CD4-positive, alpha-beta memory T cell (primary cell): ENCODE measurements at places on chromosomes 3 and 15. TPM values are rescaled to one million over a fixed set of nuclear protein-coding genes. Genes with fewer than 3 reads are reported as not detected.

Gene LRTM1
- polyA plus RNA-seq, result not detected

Gene SCAANT1
- not detected for polyA plus RNA-seq

Gene LRRC31
- polyA plus RNA-seq, result not detected

Gene ATG7
- 23.0 TPM for polyA plus RNA-seq

Gene DAZL
- not detected for polyA plus RNA-seq

Gene EAF1
- polyA plus RNA-seq, result 15.0 TPM

Gene CAND2
- polyA plus RNA-seq, result 2.3 TPM

Gene CCR9
- polyA plus RNA-seq, result 3.9 TPM

Gene LMAN1L
- polyA plus RNA-seq, result not detected

Gene SLC28A1
- polyA plus RNA-seq, result not detected

Gene GRK7
- polyA plus RNA-seq, result not detected

Gene MFGE8
- polyA plus RNA-seq, result 5.1 TPM

Gene EBLN2
- 1.5 TPM for polyA plus RNA-seq

Gene MSL2
- 41.1 TPM for polyA plus RNA-seq

Gene NKTR
- 8.9 TPM for polyA plus RNA-seq

Gene ANKDD1A
- 0.16 TPM for polyA plus RNA-seq

Gene C2CD4B
- not detected for polyA plus RNA-seq

Gene TJP1
- polyA plus RNA-seq, result not detected

Gene WDR93
- not detected for polyA plus RNA-seq

Gene FAM107A
- not detected for polyA plus RNA-seq

Gene SCAPER
- polyA plus RNA-seq, result 27.3 TPM

Gene ANKUB1
- not detected for polyA plus RNA-seq

Gene CSPG4
- polyA plus RNA-seq, result not detected

Gene ISL2
- polyA plus RNA-seq, result not detected

Gene PRSS50
- polyA plus RNA-seq, result not detected

Gene GRAMD1C
- 0.45 TPM for polyA plus RNA-seq

Gene KPNA4
- polyA plus RNA-seq, result 8.9 TPM

Gene CCNB2
- polyA plus RNA-seq, result not detected

Gene CYP1A2
- polyA plus RNA-seq, result not detected

Gene IQCF5
- not detected for polyA plus RNA-seq

Gene LRRFIP2
- polyA plus RNA-seq, result 16.7 TPM

Gene WDR49
- not detected for polyA plus RNA-seq

Gene MESP2
- polyA plus RNA-seq, result not detected

Gene CPNE9
- polyA plus RNA-seq, result not detected

Gene CLDN1
- not detected for polyA plus RNA-seq

Gene SIN3A
- 7.0 TPM for polyA plus RNA-seq

Gene MYZAP
- 0.96 TPM for polyA plus RNA-seq

Gene IMPG2
- not detected for polyA plus RNA-seq

Gene PTH1R
- polyA plus RNA-seq, result not detected

Gene UBE3A
- 127 TPM for polyA plus RNA-seq

Gene PDIA5
- polyA plus RNA-seq, result 3.0 TPM

Gene CERS3
- 0.66 TPM for polyA plus RNA-seq

Gene AMT
- polyA plus RNA-seq, result 0.83 TPM

Gene CLDN16
- not detected for polyA plus RNA-seq

Gene TM4SF18
- not detected for polyA plus RNA-seq

Gene GOLIM4
- polyA plus RNA-seq, result 0.50 TPM

Gene CPLX3
- polyA plus RNA-seq, result not detected

Gene CCDC54
- polyA plus RNA-seq, result 0.18 TPM

Gene RNU5B-1
- not detected for polyA plus RNA-seq

Gene RFC4
- 19.0 TPM for polyA plus RNA-seq
